A172 (cell line): ENCODE measurements at places on chromosomes 11 and 22. TPM values are rescaled to one million over a fixed set of nuclear protein-coding genes. Genes with fewer than 3 reads are reported as not detected.

- no peak for DNase-seq
Observed at GRCh38 chr11:33064033-33064825, 24.9 kb downstream of the TCP11L1 start.

Gene CARNS1
- 0.05 TPM in 1 of 2 replicates, not detected in the other for total RNA-seq

GRCh38 chr11:60791153-60791933, 6.2 kb downstream of the MS4A10 start:
- DNase-seq, result no peak

GRCh38 chr11:99376463-99376862, 355.7 kb downstream of the CNTN5 start:
- DNase-seq, result no peak

DNA sequence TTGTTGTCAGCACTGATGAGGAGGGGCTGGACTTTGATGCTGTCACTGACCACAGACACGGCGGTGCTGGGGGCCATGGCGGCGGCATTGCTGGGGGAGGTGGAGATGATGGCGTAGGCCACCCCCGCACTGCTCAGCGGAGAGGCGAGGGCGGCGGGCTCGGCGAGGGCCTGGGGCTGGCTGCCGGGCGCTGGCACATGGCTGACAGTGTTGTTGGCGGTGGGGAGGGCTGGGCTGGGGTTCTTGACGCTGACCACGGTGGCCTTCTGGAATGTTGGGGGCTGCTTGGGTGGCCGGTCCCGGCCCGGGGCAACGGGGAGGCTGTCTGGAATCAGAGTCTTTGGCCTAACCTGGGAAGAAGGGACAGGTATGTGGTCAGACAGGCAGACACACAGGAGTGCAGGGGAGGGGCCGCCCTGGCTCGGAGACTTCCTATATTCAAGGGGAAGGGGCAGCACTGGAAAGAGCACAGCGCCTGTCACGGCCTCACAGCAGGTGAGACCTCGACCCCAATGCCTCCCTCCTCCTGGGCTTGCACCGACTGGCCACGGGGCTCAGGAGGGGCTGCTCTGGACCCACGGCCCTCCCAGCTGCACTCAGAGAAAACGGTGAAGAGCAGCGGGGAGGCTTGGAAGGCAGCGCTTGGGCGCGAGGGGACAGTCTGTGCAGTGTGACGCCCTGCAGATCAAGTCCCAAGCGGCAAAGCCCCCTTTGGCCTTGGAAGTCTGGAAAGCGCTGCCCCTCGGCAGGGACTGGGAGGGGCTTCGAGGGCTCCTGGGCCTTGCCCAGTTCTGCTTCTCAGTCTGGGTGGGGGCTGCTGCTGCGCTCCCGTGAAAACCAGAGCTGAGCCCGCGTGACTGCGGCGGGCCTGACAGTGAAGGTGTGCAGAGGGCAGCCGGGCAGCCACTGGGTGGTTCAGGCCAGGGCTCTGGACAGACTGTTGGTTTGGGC, 93.2 kb downstream of the PHF21B start:
- DNase-seq, result no peak

DNA sequence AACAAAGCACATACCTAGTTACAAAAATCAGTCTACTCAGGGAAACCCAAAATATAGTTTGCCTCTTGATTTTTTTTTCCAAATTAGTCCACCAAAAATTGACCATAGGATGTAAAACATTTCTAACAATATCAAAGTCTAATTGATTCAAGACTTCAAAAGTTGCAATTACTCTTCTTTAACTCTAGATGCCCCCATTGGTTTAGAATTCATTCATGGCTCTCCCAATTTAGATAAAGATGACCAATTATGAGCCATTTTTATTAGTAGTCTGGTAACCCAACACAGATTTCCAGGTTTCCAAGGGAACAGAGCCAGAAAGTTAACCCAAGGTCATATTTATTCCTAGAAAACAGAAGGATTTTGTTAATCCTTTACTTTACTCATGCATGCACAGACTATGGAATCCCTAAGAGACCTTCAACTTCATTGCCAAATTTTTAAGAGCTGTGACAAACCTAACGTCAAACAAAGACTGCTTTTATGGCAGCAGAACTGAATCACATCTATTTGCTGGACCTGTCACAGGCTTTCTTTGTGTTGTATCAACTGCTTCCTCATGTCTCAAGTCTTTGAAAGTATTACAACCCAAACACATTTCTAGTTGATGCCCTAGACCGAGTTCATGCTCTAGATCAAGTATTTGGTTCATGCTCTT, 55.3 kb downstream of the C22orf42 start:
- no peak for DNase-seq

Gene LRP4
- 0.81 and 1.3 TPM in 2 replicates for total RNA-seq

Gene KRTAP5-2
- not detected in 2 replicates for total RNA-seq

DNA sequence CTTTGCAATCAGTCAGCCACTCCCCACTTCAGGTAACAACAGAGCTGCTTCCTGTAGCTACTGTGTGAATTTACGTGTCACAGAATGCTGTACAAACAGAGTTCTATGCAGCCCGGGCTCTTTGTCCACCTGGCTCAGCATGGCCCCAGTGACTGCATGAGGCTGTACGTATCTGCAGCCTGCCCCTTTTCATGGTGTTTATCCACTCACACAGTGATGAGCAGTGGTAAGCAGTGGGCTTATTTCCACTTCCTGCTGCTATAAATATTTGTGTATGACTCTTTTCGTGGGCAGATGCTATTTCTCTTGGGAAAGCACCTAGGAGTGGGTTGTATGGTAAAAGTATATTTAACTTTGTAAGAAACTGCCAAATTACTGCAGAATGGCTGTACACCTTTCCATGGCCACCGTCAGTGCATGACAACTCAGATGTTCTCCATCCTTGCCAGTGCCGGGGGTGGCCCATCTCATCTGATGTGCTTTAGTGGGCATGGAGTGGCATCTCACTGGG, 43.3 kb downstream of the MYEOV start:
- DNase-seq, result peak; percentile 85
